ENCODE measurements at places on chromosomes 5 and 9.

- no peak for DNase-seq
Observed at GRCh38 chr5:154541553-154541952, 63.5 kb upstream of the HAND1 start.

DNA sequence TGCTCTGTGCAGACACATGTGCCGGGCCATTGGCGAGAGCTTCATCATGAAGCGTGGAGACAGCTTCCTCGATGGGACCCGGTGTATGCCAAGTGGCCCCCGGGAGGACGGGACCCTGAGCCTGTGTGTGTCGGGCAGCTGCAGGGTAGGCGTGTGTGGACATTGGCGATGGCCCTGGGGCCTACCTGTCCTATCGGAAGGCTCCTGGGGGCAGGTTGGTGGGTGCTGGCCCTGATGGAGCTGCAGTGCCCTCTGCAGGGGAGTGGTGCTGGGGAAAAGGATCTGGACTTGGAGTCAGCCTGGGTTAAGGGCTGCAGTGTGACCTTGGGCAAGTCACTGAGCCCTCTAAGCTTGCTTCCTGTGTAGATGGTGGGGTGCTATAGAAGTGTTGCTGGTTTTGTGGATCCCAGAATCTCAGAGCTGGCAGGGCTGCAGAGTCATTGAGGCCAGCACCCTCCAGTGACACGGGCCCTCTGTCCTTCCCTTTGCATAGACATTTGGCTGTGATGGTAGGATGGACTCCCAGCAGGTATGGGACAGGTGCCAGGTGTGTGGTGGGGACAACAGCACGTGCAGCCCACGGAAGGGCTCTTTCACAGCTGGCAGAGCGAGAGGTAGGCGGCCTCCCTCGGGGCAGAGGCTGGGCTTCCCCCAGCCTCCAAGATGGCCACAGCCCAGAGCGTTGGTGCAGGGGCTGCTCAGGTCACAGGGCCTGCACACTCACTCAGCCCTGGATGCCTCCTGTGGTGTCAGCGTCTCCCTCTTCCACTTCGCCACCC, 15.8 kb downstream of the ADAMTS13 start:
- DNase-seq, result no peak

- peak; percentile 30 for DNase-seq
Observed at GRCh38 chr5:93601071-93601801, 18.2 kb downstream of the NR2F1 start.

DNA sequence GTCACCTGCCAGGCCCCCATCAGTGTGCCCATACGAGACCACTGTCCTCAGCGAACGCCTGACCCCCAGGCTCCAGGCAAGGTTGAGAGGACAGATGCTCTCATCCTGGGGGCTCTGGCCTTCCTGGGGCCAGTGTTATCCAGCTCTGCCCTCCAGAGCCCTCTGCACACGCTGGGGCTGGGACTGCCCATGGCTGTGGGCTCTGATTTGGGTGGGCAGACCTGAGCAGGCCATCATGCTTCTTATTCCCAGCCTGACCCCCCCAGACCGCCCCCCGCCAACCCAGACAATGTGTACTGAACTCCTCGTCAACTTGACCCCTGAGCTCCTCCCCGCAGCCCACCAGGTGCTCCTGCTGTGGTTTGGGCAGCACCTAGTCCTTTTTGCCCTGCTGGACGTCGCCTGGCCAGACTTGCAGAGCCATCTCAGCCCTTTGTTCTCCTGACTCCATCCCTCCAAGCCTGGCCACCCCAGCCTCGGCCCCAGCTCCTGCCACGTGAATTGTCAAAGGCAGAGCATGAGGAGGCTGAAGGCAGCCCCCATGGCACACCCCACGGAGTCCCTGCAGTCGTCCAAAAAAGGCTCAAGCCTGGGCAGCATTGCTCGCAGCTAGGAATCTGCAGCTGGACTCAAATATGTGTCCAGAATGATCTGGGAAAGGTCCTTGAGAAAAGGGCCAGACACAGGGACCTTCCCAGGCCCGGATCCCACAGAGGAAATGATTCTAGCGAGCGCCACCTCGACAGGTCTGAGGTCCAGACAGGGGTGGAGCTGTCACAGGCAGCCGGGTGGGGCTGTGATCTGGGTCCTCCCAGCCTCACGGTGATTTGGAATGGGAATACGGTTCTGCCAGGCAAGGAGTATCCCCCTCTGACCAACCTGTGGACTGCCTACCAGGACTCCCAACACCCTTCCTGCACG, 87.0 kb downstream of the ADAMTS2 start:
- no peak for DNase-seq

DNA sequence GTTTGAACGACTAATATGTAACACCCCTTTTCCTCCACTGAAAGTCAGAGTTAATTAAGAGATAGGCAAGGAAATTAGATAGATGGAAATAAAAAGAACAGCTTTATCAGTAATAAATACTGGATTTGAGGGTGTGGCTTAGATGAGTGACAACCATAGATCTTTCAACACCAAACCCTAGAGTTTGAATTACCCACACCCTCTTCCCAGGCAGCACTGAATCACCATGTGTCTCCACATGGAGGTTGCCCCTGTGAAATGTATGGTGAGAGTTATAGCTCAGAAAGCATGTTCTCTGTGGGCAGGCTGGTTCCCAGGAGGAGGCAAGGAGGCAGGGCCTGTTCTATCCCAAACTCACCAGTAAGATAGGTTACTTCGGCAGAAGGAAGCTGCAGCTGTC, 69.7 kb downstream of the TMEM174 start:
- DNase-seq, result no peak

- DNase-seq, result no peak
Observed at GRCh38 chr9:98491231-98491651, 217.5 kb downstream of the GABBR2 start.

GRCh38 chr9:128026255-128026772, 40.8 kb downstream of the NAIF1 start:
- DNase-seq, result no peak

GRCh38 chr9:128219831-128220230, 16.7 kb downstream of the DNM1 start:
- no peak for DNase-seq

DNA sequence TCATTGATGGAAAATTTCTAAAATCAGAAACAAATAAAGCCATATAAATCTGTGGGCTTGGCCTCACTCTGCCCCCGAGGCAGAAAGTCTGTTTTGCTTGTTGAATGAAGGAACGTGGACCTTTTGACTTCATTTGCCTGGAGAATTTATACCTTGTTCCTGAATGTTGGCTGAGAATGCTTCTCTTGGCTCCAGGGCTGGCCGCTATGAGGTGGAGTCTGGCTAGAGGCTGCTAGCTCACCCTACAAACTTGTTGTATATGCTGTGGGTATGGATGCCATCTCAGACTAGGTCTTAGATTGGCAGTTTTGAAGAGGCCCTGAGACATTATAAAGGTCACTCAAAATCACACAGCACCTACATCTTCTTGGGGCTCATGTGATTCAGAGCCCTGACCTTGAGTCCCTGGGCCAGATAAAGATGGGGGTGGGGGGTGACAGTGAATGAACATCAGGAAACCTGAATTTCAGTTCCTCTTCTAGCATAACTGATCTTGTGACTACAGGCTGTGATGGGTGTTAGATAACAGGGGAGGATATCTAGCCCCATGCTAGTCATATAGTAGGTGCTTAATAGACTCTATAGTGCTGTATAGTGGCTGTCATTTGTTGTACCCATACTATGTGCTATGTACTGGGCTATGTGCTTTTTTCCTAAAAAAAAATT, 2.8 kb downstream of the GM2A start:
- no peak for DNase-seq

GRCh38 chr5:124764992-124765611, 18.7 kb upstream of the ZNF608 start:
- no peak for DNase-seq

- no peak for DNase-seq
Observed at GRCh38 chr9:114290561-114290986, 32.3 kb upstream of the ORM1 start.

DNA sequence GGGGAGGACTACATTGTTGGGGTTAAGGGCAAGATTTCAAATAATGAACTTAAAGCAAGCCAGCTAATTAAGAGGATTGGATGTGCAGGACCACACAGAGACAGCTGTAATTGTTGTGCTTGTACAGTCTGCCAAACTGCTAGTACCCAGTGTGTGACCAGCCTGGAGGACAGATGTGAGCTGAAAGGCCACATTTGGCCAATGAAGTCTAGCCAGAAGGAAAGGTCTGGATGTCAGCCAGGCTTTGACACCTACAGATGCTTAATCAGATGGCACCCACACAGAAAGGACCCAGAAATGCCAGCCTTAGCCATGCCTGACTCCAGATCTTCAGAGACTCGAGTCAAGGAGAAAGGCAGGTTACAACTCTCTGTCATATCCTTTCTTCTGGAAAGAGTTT, 491.1 kb downstream of the KIF4B start:
- DNase-seq, result peak; percentile 68

DNA sequence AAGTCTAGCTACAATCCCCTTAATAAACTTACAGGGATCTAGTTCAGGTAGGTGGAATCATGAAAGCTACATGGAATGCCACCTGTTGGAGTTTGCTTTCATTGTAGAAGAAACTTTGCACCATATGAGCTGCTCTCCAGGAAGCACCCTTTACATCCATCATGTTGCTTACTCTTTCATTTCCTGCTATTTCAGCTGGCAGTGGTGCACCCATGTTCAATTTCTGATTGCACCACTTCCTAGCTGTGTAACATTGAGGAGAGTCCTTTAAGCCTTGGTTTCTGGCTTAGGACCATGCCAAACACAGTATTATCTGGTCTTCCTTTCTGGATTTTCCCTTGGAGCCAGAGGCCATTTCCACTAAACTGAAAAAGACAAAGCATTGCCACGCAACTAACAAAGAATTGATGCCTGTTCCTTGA, 123.3 kb upstream of the SLC12A2 start:
- no peak for DNase-seq

DNA sequence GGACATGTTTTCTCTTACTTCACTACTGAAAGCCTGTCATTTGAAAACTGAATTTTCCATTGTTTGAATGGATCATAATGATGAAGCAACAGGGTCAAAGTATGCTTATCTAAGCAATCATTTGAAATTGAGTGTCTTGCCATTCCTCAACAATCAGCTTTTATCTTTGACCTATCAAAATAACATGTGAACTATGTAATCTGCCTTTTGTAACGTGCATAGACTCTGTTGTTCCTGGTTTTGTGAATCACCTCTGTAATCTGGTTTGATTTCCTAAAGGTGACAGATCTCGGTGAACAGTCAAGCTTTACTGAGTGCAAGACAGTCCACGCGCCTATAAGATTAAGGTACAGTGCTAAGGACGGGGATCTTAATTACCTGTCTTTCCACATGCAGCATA, 3.3 kb downstream of the MEF2C start:
- DNase-seq, result no peak

- DNase-seq, result no peak
Observed at GRCh38 chr9:2725898-2726649, 8.8 kb downstream of the KCNV2 start.

DNA sequence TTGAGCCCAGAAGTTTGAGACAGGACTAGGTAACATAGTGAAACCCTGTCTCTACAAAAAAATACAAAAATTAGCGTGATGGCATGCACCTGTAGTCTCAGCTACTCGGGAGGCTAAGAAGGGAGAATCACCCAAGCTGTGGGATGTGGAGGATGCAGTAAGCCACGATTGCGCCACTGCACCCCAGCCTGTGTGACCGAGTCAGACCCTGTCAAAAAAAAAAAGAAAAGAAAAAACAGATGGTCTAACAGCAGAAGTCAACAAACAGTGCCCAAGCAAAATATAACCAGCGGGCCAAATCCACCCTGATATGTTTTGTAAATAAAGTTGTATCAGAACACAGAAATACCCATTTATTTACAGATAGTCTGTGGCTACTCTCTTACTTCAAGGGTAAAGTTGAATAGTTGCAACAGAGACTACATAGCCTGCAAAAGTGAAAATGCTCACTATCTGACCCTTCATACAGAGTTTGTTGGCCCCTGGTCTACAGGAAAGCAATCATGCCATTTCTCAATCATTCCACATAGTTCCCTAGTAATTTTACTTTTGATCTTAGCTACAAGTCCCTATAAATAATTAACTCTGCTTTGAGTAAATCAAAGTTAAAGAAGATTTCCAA, 383.7 kb downstream of the TLE1 start:
- DNase-seq, result no peak

DNA sequence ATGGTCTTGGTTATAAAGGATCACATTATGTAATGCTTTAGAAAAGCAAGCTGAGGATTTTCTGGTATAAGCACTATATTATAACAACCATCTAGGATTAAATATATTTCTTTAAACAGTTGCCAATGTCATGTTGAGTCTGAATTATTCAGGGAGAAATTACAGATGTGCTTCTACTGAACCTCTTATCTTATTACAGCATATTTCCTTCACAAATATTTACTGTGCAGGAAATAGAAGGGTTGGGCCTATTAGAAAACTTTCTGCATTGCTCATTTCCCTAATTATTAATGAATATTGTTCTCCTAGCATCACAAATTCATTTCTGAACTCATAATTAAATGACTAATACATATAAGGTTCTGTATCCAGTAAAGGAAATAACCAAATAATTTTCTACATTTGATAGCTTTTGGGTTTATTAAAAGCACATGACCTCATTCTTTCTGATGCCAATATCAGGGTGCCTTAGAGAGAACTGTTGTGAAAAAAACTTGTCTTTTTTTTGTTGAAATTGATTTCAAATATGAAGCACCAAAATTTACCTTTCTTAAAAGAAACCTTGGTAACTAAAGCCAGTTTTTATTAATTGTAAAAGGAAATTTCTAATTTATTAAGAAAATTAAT, 476.8 kb upstream of the PTGER4 start:
- DNase-seq, result no peak

- DNase-seq, result no peak
Observed at GRCh38 chr9:70457235-70457634, 42.8 kb upstream of the KLF9 start.

DNA sequence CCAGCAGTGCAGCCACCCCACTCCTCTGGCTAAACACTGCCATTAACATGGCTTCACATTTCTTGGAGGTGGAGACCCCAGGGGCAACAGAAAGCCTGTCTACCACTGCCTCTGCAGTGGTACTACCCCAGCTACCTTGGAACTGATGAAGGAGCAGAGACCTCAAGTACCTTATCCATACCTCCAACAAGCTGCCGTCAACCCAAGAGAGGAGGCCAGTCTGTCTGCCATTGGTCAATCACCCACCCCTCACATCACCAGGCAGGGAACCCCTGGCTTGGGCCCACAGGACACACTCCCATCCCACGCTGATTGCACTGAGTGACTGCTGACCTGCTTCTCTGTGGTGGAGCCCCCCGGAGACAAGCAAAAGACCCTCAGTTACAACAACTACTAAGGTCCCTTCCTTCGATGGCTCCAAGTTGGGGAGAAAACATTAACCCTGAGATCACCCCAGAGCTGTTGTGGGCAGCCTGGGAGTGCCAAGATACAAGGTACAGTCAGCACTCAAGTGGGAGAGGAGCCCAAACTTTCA, 5.6 kb downstream of the IFNA14 start:
- DNase-seq, result no peak

GRCh38 chr9:32596096-32596865, 23.3 kb upstream of the NDUFB6 start:
- no peak for DNase-seq

DNA sequence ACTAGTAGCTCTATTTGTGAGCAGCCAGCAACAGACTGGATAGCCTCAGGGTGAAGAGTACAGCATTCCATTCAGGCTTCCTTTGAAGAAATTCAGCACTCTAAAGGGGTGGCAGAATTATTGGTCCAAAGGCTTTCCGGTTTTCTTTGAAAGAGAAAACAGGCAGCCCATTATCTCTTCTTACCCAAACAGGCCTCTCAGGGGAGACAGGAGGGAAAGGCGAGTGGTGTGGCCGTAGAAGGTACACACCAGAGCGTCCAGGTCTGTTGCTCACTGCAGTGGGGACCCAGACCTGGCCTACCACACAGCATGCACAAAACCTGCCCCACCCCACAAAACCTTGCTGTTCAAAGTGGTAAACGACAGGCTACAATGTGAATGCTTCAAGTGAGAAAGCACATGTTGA, 83.3 kb downstream of the ZNF608 start:
- DNase-seq, result no peak
